Chondrocyte (in vitro differentiated cells): ENCODE measurements at places on chromosomes 1 and 21. TPM values are rescaled to one million over a fixed set of nuclear protein-coding genes. Genes with fewer than 3 reads are reported as not detected.
A peak's percentile ranks its signal among the peaks of the same experiment; 100 is the strongest.

- peak; percentile 34 for DNase-seq
- H3K36me3 ChIP-seq: peaks cover 1% of the 10 kb centered on the region
- H3K27me3 ChIP-seq: peaks cover 22% of the 10 kb centered on the region
- no peaks in the 10 kb centered on the region for H3K4me1 ChIP-seq
- H3K4me3 ChIP-seq: no peak overlapping the region
These were observed 251.9 kb downstream of the PTPRU start for GRCh38 chr1:29488086-29488793.

DNA sequence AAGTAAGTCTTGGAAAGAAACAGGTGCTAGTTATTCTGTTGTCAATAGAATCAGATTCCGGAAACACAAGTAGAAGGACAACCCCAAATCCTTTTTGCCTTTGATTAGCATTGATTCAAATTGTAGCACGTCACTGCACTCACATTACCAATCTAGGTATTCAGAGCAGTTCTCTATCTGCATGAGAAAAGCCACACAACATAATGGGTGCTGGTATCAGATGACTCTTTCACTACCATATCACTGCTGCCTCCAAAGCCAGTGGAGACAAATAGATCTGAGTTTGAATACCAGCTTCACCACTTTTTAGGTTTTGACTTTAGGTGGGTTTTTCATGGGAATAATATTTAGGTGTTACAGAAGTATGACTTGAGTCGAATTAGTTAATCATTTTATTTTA lies 38.9 kb downstream of the RTCA start:
- H3K36me3 ChIP-seq: peaks cover 2% of the 10 kb centered on the region
- H3K4me3 ChIP-seq: no peak overlapping the region
- H3K27ac ChIP-seq: no peak overlapping the region

DNA sequence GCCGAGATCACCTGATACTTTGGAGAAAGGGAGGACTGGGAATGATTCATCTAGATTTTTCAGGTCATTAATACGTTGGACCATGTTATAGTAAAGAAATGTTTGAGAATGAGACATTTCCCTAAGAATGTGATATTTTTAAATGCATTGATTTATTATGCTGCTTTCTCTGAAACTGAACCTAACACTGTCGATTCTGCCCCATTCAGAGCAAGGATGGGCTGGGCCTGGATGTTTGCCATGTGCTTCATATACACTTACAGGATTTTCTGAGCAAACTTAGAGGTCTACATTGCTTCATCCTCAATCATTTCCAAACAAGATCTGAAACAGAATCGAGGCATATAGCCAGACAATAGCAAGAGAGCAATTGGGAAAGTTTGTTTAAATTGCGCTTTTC lies 183.3 kb downstream of the CRB1 start:
- no peaks in the 10 kb centered on the region for H3K36me3 ChIP-seq
- peaks cover 19% of the 10 kb centered on the region for H3K4me1 ChIP-seq
- no peak overlapping the region for H3K4me3 ChIP-seq
- no peak for DNase-seq
- H3K27ac ChIP-seq: no peak overlapping the region

- H3K4me3 ChIP-seq: no peak overlapping the region
- DNase-seq: no peak
- no peaks in the 10 kb centered on the region for H3K36me3 ChIP-seq
- no peaks in the 10 kb centered on the region for H3K27me3 ChIP-seq
- H3K27ac ChIP-seq: no peak overlapping the region
These were observed 94.7 kb upstream of the C1orf21 start for GRCh38 chr1:184292101-184292500.

DNA sequence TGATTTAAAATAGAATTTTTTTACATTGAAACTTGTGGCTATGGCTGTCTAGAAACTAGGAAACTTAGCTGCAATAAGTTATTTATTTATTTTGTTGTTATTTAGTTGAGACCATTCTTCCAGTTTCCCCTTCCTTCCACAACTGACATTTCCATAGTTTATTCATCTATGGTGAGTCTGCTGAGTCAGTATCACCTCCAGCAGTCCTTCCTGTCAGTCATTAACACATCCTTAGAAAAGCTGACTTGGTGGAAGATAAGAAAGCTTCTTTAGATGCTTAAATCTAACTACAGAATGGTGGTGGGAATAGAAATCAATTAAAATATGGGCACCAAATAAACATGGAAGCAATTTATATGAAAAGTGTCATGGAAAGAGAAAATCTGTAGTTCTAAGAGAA lies 714.0 kb downstream of the RWDD3 start:
- no peak for DNase-seq
- H3K36me3 ChIP-seq: no peaks in the 10 kb centered on the region
- H3K4me1 ChIP-seq: no peaks in the 10 kb centered on the region
- H3K27ac ChIP-seq: no peak overlapping the region

GRCh38 chr1:81582467-81582986 lies 218.2 kb upstream of the ADGRL2 start:
- H3K4me3 ChIP-seq: no peak overlapping the region
- no peak for DNase-seq
- H3K4me1 ChIP-seq: peaks cover 20% of the 10 kb centered on the region
- no peaks in the 10 kb centered on the region for H3K27me3 ChIP-seq

- no peaks in the 10 kb centered on the region for H3K4me1 ChIP-seq
- H3K4me3 ChIP-seq: no peak overlapping the region
- no peak overlapping the region for H3K27ac ChIP-seq
- DNase-seq: no peak
These were observed 30.8 kb upstream of the PTGFRN start for GRCh38 chr1:116878804-116879477.

GRCh38 chr1:192939440-192939839 lies 119.7 kb downstream of the UCHL5 start:
- H3K4me3 ChIP-seq: no peak overlapping the region
- peaks cover 1% of the 10 kb centered on the region for H3K36me3 ChIP-seq
- H3K4me1 ChIP-seq: peaks cover 7% of the 10 kb centered on the region
- H3K27ac ChIP-seq: no peak overlapping the region

GRCh38 chr1:41322835-41323234 lies 38.4 kb upstream of the FOXO6 start:
- H3K27me3 ChIP-seq: peaks cover 1% of the 10 kb centered on the region
- no peak overlapping the region for H3K27ac ChIP-seq
- no peaks in the 10 kb centered on the region for H3K36me3 ChIP-seq
- no peak overlapping the region for H3K4me3 ChIP-seq

DNA sequence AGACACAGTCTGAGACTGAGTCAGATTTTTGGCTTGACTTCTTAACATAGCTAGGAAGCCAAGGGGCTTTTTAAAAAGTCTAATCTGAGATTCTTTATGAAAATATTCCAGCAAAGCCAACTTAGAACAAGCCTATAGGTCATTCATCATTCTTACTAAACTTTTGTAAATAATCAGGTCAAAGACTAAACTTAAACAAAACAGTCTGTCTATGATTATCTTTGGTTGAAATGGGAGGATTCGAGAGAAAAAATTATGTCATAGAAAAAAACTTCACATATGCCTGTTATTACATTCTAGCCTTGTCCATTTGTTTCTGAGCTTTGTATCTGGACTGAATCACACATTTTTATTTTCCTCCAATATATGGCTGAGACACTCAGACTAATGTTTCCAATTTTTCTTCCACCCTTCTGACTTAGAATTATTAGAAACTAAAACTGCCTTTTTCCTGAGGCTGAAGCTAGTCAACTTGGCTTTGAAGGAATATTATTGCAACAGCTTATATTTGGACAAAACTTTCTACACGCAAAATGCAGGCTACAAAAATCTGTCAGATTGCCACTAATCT lies 83.3 kb downstream of the ETS2 start:
- no peak overlapping the region for H3K4me3 ChIP-seq
- H3K27ac ChIP-seq: peak overlapping the region; percentile 17

- peaks cover 7% of the 10 kb centered on the region for H3K36me3 ChIP-seq
- no peak overlapping the region for H3K4me3 ChIP-seq
- H3K27ac ChIP-seq: no peak overlapping the region
- DNase-seq: no peak
- H3K4me1 ChIP-seq: peaks cover 57% of the 10 kb centered on the region
These were observed 160.5 kb upstream of the HMCN1 start for GRCh38 chr1:185573677-185574076.

The IL22RA1 gene
- total RNA-seq: not detected in 3 replicates

The TAL1 gene
- total RNA-seq: 0.10 TPM in 2 of 3 replicates, not detected in the other

The PSEN2 gene
- 14.5 to 21.0 TPM (median 19.5 TPM) in 3 replicates for total RNA-seq

The LCE1C gene
- not detected in 3 replicates for total RNA-seq

The CYYR1 gene
- total RNA-seq: 1.3 to 4.1 TPM (median 1.5 TPM) in 3 replicates

The TENT5C gene
- 0.20 to 0.41 TPM (median 0.21 TPM) in 3 replicates for total RNA-seq

The RNU11 gene
- not detected in 3 replicates for total RNA-seq

The KRTAP12-1 gene
- total RNA-seq: not detected in 3 replicates

The DNAJC28 gene
- total RNA-seq: 2.4 to 3.5 TPM (median 2.6 TPM) in 3 replicates
